ENCODE measurements at places on chromosomes 12 and 14.

DNA sequence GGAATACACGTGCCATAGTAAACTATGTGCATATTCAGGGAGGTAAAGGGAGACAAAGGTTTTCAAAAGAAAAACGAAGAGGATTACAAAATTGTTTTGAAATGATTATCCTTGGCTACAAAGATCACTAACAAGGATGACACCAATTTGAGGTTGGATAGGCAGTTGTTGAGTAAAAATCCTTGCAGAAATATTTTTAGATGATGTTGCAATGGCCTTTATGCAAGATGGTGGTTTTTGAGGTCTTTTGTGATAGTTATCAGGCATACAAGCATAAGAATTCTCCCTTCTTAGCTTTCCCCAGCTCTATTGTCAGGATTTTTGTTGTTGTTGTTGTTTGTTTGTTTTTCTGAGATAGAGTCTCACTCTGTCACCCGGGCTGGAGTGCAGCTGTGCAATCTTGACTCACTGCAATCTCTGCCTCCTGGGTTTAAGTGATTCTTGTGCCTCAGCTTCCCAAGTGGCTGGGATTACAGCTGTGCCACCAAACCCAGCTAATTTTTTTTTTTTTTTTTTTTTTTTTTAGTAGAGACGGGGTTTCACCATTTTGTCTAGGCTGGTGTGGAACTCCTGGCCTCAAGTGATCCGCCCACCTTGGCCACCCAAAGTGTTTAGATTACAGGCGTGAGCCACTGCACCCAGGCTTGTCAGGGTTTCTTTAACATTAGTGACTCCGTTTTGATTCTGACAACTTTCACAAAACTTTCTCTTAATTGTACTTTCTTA is 7.8 kb downstream of the RNASE1 start:
- no peak for DNase-seq

DNA sequence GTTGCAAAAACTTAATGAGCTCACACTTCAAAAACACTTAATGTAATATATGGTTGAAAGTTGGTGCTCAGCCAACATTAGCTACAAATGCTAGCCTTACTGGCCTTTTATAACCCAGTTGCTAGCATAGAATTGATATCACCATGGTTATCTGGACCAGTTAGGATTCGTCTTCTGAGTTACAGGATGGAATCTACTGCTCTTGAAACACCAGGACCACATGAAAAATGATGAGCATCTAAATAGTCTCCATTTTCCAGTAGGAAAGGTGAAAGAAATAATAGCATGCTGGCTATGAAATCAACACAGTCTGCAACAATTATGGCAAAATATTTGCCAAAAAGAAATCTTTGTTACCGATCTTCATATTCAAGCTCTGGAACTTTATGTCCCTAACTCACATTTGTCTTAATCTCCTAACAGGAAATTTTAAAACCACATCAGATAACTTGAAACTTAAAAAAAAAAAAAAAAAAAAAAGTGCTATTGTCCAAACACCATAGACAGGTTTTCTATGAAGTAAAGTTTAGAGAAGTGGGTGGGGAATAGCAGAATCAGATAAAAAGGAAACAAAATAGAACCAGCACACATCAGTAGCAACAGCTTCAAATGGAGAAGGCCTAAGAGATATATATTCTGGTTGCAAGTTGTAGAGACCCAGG is 12.6 kb upstream of the CD69 start:
- no peak for DNase-seq

DNA sequence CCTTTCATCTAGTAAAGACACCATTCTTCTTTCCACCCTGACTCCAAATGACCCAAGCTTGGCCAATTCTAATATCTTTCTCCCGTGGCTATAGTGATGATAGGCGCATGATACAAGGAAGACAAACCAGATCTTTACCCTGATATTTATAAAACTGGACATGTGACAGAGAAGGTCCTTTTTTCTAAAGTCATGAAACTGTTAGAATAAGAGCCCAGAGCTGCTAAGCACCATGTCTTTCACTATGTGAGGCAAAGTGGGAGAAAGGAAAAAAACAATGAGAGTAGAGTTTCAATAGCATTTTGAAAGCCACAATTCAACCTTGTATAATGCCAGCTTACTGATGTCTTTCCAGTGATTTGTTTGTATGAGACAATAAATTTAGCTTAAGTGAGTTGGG is 212.4 kb downstream of the RASSF9 start:
- DNase-seq: no peak

- DNase-seq: no peak
Measured at GRCh38 chr14:73610687-73611086, 1.6 kb upstream of the ACOT6 start.

- no peak for DNase-seq
Measured at GRCh38 chr12:131176266-131176665, 222.6 kb downstream of the ADGRD1 start.

DNA sequence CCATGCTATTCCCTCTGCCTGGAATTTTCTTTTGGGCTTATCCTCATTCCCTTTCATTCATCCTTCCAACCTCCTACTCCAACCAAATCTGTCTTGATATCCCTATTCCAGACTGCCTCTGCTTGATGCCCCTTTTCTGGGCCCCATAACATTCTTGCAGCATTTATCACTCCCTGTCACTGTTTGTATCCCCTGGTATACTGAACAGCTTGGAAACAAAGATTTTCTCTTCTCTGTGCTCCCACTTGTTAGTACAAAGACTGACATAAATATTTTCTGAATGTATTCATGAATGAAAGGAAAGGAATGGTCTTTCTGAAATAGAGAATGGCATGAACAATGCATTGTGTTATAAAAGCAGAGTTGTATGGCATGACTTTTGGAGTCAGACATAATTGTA is 7.5 kb downstream of the IRAK4 start:
- no peak for DNase-seq

- no peak for DNase-seq
Measured at GRCh38 chr12:46516238-46516932, 143.8 kb upstream of the SLC38A2 start.

- DNase-seq: no peak
Measured at GRCh38 chr14:58919217-58919616, 269.2 kb upstream of the DAAM1 start.

DNA sequence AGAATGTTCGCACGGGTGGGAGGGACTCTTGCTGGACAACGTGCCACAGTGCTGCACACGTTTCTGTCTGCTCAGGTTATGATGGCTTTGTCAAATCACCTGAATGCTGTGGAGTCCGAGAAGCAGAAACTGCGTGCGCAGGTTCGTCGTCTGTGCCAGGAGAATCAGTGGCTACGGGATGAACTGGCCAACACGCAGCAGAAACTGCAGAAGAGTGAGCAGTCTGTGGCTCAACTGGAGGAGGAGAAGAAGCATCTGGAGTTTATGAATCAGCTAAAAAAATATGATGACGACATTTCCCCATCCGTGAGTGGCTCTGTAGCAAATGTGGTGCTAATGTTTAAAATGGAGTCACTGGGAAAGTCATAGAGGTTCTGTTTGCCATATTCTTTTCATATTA is 28.5 kb downstream of the KLC1 start:
- DNase-seq: no peak

DNA sequence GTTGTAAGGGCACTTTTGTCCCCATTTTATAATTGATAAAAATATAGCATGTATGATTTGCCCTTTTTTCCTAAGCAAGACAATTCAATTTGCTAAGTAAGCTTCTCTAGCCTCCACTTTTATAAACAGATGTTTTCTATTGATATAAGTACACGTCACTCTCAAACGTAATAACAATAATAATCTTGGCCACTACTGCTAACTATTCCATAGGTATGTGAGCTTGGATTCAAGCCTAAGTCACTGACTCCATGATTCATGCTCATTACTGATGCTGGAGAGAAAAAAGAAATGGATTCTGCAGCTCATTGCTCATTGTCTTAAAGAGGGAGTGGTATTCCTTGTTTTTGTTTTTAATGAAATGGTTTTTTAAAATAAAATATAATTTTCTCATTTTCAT is 661.0 kb downstream of the GALC start:
- DNase-seq: no peak

DNA sequence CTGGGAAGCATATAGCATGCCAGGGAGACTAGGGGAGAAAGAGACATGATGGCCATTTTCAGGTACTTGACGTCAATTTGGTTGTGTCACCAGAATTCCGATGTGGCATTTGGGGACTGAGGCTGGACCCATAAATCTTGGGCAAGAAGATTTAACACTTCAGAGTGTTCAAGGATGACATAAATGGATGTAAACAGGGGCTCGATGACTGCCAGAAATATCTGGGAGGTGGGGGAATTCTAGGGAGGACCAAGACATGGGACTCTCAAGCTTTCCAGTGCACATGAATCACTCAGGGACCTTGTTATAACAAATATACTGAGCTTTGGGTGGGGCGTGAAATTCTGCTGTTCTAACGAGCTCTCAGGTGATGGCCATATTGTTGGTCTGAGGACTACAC is 17.8 kb downstream of the HAL start:
- no peak for DNase-seq

- no peak for DNase-seq
Measured at GRCh38 chr12:5258926-5259325, 173.0 kb upstream of the NTF3 start.

DNA sequence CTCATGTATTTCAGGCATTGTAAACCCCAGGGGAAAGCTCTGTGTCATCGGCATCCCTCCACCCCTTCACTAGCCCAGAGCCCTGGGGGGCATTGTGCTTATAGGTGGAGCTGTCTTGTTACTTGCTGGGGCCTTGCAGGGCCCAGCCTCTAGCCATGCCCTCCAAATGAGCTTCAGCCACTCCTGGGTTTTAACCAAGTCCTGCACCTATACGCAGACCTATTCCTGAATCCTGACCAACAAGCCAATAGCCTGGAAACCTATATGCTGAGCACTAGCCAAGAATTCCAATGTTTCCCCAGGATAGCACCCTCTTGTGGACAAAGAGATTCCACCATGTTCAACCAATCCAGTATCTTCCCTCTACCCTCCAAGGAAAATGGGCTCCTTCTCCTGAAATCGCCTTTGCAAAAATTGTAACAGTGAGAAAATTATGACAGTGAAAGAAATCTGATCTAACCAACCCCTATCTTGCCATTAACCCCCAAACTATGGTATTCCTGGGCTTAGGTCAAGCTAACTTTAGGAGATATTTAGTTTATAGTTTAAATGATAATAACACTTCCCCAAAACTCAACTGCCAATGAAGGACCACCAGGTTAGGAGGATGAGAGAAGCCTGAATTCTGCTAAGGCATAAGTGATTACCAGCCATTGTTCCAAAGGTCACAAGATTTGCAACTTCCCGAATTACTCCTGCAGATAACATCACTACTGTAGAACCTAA is 55.5 kb downstream of the TTC7B start:
- DNase-seq: no peak

- DNase-seq: no peak
Measured at GRCh38 chr12:19517583-19517982, 78.3 kb downstream of the AEBP2 start.

DNA sequence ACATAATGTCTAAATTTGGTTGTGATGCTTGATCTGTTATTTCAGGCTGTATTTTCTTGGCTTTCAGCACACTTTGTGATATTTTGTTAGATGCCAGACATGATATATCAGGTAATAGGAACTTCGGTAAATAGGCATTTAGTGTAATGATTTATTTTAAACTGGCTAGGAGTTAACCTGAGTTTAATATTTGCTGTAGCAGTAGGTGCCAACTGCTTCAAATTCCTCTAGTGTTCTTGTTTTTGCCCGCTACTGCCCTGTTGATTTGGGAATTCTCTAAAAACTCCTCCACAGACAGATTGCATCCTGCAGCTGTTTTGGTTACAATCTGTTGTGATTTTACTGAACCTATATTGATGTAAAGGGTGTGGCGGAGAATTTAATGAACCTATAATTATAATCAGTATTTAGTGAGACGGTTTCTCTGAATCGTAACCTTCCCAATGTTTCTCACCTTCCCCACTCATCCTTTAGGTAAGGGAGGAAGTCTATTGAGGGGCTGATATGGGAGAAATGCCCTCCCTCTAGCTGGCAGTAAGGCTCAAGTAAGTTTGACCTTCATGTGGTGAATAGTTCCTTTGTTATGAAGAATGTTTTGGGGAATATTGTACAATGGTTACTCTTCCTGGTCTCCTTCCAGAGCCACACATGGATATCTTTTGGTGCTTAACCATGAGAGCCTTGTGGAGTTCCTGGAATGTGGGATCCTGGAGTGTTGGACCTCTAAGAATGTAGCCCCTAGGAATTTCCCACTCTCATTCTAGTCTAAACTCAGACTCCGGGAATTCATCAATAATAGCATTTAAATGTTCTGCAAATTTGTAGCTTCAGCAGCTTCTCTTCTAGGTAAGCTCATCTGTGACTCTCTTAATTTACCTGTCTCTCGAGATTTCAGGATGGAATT is 634.1 kb downstream of the FSCB start:
- DNase-seq: no peak

GRCh38 chr14:93830753-93831461 is 42.6 kb upstream of the PRIMA1 start:
- DNase-seq: no peak

GRCh38 chr12:10031321-10031720 is 839 bp downstream of the CLEC9A start:
- DNase-seq: no peak

DNA sequence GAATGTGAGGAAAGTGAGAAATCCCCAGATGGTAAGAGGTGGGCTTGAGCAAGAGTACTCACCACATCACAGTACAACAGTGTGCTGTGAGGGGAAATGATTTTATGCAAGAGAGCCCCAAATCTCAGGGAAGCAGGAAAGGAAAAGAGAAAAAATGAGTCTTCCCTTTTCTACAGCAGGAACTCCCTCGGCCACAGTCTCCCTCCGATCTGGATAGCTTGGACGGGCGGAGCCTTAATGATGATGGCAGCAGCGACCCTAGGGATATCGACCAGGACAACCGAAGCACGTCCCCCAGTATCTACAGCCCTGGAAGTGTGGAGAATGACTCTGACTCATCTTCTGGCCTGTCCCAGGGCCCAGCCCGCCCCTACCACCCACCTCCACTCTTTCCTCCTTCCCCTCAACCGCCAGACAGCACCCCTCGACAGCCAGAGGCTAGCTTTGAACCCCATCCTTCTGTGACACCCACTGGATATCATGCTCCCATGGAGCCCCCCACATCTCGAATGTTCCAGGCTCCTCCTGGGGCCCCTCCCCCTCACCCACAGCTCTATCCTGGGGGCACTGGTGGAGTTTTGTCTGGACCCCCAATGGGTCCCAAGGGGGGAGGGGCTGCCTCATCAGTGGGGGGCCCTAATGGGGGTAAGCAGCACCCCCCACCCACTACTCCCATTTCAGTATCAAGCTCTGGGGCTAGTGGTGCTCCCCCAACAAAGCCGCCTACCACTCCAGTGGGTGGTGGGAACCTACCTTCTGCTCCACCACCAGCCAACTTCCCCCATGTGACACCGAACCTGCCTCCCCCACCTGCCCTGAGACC is 7.8 kb downstream of the ATN1 start:
- DNase-seq: no peak

Data from stimulated activated CD8-positive, alpha-beta memory T cell treated with anti-CD3 and anti-CD28 coated beads, Interleukin-7, amount 100 ng/mL, for 48 hours (primary cell).